Adipocyte (in vitro differentiated cells): ENCODE measurements at places on chromosomes 3 and 15.

DNA sequence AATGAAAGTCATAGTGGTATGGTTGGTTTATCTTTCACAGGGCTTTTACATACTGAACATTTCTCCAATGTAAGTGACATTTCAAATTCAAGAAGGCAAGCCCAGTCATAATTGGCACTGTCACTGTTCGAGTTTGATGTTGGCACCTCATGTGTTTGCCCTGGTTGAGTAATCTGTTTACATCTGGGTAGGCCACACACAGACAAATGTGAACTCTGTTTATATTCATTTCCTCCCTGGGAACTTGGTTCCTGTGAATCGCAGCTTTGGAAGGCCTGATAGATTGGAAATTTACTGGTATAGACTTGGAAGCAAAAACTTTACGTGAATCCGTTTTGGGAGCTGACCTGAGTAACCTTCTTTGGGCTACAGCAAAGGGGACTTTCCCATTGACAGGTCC, 395.2 kb upstream of the AZI2 start:
- no peak for DNase-seq

DNA sequence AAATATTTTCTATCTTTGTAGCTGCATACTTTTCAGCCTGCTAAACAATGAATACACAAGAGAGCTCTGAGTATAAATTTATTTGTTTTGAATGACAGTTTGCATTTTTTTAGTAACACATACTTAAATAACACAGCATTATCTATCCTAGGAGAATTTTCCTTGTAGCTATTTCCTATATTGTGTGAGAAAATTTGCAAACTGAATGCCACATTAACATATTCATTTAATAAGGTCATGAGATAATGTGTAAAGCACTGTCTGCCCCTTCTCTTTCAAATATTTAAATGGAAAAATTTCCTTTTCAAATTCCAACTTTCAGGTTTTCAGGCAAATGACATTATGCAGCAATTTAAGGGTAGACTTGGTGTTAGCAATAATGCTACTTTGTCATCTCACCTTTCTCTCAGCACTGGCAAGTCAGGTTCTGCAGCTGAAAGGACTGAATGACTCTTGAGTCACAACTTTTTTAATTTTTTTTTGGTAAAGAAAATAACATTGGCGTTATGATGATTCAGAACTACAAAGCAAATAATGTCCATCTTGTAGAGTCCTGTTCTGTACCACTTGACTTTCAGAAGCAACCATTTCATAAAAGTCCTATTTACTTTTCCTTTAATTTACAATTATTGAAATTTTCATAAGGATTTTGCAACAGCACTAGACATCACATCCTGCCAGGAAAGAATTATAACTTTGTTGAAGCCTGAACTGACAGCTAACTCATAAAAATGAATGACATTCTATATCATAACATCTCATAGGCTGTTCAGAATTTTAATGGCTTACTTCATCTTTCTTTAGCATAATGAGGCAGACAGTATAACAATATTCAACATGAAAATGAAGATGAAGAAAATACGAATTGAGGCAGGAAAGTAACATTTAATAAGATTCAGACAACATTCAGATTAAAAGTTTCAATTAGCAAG, 681.6 kb upstream of the SEMA6D start:
- DNase-seq = no peak

- no peak for DNase-seq
Observed at GRCh38 chr15:73246898-73247297, 121.9 kb downstream of the HCN4 start.

DNA sequence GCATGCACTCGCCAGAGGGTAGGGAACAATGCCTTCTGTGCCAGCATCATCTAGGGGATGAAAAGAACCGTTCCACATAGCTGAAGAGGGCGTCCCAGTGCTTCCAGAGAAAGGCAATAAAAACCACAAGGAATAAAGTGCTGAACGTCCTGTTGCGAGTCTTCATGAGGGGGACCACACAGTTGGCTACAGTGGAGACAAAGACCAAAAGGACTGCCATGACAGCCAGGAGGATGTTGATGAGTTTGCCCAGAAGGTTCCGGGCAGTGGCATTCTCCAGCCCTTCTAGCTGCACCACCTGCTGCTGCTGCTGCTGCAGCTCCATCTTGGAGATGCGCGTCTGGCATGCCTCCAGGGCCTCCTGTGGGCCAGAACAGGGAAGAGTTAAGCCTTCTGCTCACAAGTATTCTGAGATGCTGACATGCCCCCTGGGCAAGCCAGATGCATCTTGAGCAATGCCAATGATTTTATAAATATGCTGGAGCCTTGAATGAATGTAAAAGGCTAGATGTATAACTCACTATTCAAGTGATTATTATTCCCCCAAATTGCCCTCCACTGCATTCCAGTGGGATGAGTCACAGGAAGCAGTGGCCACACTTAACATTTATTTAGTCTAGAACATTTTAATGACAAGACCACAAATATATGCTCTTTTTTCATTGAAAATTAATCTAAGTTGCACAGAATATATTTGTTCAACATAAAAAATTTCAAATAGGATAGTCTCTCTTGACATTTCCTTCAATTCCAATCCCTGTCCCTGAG, 45.1 kb upstream of the PLXND1 start:
- DNase-seq = peak; percentile 75

DNA sequence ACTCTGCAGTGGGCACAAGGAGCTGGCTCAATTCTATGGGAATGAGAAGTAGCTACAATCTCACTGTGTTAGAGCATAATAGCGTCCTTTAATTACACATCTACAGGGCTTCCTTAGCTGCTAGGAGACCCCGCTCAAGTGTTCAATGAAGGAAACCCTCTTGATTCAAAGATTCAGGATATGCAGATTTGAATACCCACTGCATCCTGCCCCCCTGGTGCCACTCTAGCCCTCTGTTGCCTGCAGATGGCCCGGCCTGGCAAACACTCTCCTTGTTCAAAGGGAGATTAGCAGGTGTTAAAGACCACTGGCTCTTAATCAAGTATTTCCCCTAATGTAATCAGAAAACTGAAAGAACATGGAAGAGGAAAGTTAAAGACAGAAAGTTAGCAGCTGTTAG, 356.6 kb downstream of the VGLL3 start:
- no peak for DNase-seq

GRCh38 chr3:44206261-44206660, 35.4 kb upstream of the TOPAZ1 start:
- no peak for DNase-seq

DNA sequence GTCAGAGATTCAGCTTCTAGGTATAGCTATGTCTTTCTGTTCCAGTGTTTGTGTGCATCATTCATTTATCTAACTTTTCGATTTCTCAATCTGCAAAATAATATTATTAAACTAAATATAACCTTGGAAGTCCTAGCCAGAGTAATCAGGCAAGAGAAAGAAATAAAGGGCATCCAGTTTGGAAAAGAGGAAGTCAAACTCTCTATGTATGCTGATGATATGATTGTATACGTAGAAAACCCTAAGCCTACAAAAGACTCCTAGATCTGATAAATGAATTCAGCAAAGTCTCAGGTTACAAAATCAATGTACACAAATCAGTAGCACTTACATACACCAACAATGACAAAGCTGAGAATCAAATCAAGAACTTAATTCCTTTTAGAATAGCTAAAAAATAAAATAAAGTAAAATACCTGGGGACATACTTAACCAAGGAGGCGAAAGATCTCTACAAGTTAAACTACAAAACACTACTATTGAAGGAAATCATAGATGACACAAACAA, 718.2 kb downstream of the NTRK3 start:
- DNase-seq = no peak

- DNase-seq = peak; percentile 14
Observed at GRCh38 chr3:170421111-170421641, 2.5 kb downstream of the CLDN11 start.

DNA sequence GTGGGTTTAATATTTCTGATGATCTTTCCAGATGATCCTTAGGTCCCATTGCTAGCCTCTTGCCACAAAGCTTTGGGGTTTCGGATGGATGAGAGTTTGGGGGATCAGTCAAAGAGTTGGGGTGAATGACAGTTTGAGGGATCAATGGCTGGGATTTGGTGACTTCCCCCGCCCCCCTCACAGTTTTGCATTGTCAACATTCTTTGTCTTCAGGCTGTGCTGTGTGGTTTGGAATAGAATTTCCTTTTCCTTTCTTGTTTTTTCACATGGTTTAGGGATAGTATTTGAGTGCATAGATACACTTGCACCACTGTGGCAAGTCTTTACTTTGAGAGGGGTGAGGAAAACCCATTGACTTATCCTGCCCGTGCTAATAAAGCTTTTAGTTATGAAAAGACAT, 14.3 kb downstream of the MEF2A start:
- no peak for DNase-seq

DNA sequence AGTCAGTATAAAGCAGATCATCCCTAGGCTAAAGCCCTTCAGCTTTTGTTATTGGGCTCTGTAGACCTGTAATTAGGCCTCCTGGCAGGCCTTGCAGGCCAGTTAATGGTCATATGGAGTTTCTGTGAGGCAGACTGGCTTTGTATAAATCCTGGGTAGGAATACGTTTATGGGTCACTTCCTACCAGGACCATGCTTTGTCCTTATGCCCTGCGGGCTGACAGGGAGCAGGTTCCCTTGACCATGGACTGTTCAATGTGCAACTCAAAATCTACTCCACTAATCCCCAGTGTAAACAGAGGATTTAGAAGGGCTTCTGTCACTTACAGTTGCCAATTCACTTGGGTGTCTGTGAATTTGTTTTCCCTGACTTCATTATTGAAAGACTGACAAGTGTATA, 202.7 kb upstream of the MLF1 start:
- no peak for DNase-seq

GRCh38 chr3:105836533-105836932, 32.3 kb downstream of the CBLB start:
- DNase-seq = peak; percentile 78

DNA sequence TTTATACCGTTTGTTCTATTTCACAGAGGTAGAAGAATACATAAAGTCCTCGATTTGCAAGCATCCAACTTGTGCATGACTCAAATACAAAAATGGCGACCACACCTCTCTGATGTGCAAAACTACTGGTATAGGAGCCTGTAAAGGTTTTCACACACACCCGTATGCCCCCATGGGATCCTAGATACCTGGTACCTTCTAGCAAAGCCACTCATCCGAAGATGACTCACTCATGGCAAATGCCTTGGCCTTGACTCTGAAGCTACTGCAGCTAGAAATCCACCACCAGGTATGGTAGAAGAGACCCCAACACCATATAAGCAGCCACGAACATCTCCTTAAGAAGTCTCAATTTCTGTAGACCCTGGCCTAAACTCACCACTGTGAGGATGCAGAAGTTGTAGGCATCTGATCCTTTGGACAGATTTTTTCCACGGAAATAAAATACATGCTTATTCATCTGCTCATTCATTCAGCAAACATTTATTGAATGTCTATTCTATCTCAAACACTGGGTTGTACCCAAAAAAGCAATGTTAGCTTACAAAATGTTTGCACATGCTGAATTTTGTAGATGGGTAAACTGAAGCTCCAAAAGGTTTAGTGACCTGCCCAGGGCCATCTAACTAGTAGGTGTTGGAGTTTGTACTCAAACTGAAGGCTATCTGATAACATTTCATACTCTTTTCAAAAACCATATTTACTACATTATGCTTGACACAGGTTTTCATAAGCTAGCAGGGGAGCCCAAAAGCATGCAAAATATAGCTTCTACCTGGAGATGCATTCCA, 158.8 kb downstream of the RORA start:
- no peak for DNase-seq

DNA sequence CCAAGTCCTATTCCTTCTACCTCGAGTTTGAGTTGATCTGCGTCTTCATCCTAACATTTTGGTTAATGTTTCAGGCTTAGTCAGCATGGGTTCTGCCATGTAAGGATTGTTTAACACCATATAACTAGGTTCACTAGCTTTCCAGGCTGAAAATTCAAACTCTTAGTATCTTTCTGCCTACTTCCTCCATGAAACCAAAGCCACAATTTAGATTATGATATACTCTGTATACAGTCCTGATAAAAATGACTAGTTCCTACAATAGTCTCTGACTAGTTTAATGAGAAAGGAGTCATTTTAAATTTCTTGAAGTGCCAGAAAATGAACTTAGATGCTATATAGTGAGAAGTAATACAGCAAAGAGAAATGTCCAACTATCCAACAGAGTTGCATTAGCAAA, 6.6 kb upstream of the BTLA start:
- DNase-seq = no peak

DNA sequence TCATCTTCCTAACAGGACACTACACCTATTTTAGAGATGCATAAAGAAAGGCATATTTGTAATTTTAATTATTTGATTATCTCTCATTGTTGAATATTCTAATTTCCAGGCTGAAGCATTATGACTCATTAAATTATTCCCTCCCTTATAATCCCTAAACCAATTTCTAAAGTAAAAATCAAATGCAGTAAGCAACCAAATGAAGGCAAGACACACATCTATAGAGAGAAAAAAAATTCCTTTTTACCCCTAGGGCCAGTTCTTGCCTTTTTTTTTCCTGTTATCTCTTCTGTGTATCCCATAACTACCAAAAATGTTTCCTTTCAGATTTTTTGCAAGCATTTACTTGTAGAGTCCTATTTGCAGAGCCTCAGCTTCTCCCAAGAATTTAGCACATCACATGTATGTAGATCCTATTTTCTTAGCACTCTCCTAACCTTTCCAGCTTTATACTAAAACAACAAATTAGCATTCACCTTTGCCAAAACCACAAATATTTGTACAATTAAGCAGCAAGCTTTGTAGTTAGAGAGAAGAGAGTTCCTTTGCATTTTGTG, 177.9 kb downstream of the SATB1 start:
- no peak for DNase-seq

DNA sequence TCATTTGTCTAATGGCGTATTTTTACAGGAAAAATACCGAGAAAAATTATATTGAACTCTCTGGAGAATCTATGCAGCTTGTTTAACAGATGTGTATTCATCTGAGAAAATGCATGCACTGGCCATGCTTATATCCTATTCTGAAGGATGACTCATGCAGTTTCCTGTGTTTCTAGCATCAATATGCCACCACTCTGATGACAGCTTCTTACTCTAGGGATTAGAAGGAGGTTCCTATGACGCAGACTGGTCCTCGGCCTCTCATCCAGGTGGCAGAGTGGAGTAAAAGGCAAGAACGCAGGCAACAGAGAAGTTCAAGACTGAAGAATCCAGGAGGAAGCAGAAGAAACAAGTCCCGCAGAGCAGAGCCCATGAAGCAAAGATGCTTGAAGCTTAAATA, 910.0 kb upstream of the ROBO1 start:
- DNase-seq = no peak

DNA sequence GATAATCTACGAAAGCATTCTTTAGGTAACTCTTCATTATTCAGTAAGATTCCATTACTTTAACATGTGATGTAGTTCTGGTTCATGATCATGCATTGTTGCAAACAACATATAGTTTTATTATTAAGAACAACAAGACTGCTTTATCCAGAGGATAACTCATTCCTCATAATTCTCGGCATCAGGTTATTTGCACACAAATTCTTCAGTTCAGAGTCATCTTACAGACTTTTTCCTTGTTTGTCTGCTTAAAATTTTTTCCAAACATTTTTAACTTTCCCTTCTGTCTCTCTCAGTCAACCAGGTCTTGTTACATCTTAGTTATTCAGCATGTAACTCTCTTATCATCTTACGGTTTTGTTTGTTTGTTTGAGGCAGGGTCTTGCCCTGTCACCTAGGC, 60.1 kb downstream of the VGLL3 start:
- no peak for DNase-seq

GRCh38 chr3:108102420-108103039, 11.7 kb upstream of the CD47 start:
- DNase-seq = no peak

GRCh38 chr3:12556314-12556689, 585 bp upstream of the MKRN2 start:
- no peak for DNase-seq

GRCh38 chr15:23866832-23867231, 179.7 kb upstream of the NDN start:
- DNase-seq = peak; percentile 4
